ENCODE measurements at places on chromosomes 4 and X.

- DNase-seq: no peak
Measured at GRCh38 chr4:15781427-15782095, 3.4 kb downstream of the CD38 start.

DNA sequence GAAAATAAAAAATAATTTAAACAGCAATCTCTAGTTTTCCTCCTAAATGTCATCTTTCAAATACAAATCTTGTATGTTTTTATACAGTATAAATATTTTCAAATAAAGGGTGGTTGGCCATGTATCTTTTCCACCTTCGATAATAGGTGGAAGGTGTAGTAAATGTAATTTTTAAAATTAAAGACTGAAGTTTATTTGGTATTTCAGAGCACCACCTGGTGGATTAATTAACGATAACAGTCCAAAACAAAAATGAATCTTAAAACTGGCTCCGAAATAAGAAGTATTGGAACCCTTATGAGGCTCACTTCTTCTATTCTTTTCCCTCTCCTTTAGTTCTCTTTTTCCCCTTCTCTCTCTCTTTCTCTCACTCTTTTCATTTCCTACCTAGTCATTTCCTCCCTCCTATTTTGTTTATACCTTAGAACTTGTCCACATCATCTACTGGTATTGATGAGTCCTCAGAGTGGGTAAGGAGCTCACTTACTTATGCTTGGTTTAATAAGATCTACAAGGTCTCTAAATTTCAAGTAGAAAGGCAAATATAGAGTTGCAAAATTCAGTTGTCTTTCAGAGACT is 82.9 kb upstream of the EXOC1L start:
- peak; percentile 2 for DNase-seq

DNA sequence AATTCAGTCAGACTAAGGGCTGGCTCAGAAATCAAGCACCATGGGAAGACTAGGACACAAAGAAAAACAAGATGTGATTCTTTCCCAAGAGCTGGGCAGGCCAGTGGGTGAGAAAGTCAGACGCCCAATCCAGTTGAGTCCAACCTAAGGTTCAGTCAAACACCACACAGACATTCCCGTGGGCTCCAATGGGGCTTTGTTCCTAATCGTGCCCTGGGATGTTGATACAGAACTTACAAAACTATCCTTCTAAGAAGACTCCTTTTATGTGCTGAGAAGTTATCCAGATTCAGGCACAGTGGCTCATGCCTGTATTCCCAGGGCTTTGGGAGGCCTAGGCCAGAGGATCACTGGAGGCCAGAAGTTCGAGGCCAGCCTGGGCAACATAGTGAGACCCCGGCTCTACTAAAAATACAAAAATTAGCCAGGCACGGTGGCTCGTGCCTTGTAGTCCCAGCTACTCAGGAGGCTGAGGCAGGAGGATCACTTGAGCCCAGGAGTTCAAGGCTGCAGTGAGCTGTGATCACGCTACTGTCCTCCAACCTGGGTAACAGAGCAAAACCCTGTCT is 3.7 kb downstream of the BLOC1S4 start:
- no peak for DNase-seq

GRCh38 chrX:101906136-101906796 is 25.6 kb downstream of the ZMAT1 start:
- no peak for DNase-seq

- DNase-seq: no peak
Measured at GRCh38 chrX:368811-369562, 17.7 kb downstream of the PPP2R3B start.

DNA sequence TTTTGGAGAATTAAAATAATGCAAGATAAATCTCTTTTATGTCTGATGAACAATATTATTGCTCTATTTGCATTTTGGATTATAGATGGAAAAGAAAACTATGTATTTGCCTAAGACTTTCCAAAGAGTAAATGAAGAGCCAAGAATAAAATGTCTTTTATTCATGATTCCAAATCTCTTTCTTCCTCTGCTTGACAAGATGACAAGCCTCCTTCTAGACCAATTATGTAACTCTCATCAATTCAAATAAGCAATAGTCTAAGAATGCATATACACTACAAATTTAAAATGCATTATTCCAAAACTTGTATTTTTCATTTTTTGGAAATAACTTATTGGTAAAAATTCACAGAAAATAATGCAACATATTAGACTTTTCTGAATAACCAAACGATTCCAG is 377.3 kb downstream of the GASK1B start:
- DNase-seq: no peak

GRCh38 chrX:53435997-53436396 is 1.8 kb upstream of the HSD17B10 start:
- peak; percentile 73 for DNase-seq

GRCh38 chr4:156177941-156178340 is 224.3 kb upstream of the CTSO start:
- no peak for DNase-seq

GRCh38 chr4:168713253-168713652 is 216.4 kb downstream of the PALLD start:
- DNase-seq: no peak

GRCh38 chr4:62601737-62602136 is 1401.6 kb downstream of the ADGRL3 start:
- no peak for DNase-seq

DNA sequence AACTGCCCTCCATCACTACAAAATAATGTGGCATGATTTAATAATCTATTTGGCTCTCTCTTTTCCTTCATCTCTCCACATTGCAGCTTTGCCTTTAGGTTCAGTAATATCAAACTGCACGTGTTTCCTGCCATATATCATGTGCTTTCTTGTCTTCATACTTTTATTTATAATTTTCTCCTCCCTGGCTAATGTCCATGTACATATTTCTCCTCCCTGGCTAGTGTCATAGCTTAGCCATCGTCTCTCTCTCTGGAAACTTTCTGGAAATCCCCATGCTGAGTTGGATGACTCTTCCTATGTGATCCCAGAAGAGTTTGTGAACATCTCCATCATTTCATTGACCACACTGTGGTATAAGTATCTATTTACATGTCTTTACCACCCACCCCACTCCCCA is 21.3 kb upstream of the PDGFC start:
- no peak for DNase-seq

DNA sequence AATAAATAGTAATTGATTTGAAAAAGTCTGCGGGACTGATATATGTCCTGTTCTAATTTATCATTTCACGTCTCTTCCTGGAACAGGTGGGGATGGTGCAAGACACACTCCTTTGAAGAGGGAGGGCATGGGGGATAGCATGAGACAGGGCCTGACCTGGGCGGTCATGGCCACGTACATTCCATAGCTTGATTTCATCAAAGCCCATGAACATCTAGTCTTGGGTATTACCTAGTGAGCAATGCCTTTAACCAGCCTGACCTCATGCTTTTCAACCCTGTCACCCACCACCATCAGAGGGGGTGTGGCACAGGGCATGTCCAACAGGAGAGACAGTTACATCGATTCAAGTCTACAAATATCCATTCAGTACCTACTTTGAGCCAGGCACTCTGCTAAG is 52.3 kb upstream of the HOPX start:
- no peak for DNase-seq

GRCh38 chr4:106036848-106037247 is 141.6 kb downstream of the NPNT start:
- DNase-seq: no peak

DNA sequence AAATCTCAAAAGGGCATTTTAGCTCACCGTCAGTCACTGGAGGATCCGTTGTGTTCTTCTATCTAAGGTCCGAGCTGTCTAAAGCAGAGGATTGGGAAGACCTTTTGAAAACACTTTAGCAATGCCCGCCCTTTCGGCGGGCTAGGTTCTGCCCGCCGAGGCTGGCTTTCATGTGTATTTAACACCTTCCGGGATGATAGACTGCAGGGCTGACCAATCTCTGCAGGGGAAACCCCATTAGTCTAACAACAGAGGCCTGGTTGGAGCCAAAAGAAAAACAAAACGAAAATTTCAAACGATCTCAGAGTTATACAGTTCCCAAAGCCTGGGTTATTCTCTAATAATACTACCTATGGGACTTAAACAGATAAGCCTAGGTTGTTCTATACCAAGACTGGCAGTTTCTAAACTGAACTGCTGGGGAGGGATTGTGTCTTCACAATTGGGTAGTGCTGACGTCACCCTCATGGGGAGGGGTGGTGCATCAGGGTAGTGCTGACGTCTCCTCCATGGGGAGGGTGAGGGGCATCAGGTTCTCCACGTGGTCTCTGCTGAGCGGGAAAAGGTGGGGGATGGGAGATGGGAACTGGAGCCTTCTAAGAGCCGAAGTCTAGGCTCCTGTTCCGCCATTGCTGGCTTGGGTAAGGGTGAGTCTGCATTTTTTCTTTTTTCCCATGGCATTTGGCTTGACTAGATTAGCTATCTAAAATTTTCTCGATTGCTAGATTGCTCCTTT is 14.8 kb upstream of the CUL4B start:
- DNase-seq: no peak

DNA sequence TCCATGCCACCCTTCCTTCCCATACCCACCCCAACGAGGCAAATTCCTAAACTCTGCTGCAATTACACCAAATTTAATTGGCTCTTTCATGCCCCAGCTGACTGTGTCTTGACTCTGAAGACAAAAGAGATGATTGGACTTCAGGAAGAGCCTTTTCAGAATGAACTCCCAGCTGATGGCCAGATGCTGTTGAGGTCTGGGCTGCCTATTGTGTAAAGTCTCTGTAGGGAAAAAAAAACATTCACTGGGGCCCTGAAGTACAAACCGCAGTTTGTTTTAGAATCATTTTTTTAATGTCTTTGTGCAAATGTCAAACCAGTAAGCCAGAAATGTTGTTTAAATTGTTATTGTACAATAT is 174.8 kb downstream of the HHIP start:
- no peak for DNase-seq

DNA sequence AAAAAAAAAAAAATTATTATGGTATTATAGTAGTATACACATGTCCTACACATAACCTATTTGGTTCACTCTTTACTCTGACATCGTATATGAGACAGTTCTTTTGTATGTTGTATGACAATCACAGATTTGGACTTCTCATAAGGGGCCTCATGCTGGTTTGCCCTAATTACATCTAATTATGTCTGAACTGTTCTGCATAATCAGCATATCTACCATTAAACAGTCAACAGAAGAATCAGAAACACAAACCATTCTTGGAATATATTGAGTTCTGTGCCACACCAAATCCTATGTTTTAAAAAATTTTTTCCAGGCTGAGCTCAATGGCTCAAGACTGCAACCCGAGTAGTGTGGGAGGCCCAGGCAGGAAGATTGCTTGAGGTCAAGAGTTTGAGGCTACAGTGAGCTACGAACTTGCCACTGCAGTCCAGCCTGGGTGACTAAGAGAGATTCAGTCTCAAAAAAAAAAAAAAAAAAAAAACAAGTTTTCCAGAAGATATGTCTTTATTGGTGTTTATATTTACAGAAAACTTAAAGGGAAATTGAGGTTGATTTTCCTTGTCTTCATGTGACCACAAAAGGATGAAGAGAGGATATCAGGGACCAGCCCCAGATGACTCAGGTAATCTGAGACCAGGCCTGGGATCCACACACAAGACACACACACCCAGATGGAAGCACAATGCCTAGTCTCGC is 22.2 kb downstream of the TRIM61 start:
- DNase-seq: no peak

- no peak for DNase-seq
Measured at GRCh38 chrX:148774276-148774675, 273.9 kb downstream of the AFF2 start.

- DNase-seq: no peak
Measured at GRCh38 chr4:6299875-6300274, 30.2 kb downstream of the WFS1 start.

GRCh38 chrX:55014897-55015299 is 14.7 kb downstream of the APEX2 start:
- DNase-seq: no peak

DNA sequence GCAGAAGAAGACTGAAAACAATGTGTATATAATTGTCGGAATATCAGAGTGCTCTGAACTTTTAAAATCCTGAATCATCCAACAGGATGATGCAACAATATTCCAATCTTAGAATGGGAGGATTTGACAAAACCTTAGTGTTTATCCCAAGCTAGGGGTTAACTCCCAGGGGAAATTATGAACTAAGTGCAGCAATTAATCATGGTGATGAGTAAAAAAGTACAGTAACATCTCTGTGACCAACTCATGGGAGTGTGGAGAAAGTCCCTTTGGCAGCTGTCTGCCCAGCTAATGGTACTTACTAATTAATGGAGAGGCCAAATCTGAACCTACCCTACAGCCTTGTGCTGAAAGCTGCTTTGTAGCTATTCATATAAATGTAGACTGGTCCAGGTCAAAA is 257.6 kb upstream of the DDX53 start:
- no peak for DNase-seq

DNA sequence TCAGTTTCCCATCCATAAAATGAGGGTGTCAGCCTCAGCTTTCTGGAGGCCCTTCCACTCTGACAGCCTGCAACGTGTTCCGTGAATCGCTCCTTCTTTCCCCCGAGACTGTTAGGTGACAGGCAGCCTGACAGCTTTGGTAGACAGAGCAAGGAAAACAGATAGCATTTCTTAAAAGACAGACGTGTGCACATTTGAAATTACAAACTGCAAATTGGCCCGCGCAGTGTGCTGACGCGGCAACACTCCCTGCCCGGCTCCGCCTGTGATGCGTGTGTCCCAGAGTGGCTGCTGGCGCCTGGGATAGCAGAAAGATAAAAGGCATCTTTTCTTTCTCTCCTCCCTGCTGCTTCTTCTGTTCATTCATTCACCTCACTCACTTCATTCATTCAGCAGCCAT is 245.3 kb downstream of the AFAP1 start:
- no peak for DNase-seq

- DNase-seq: no peak
Measured at GRCh38 chr4:38109370-38109769, 149.2 kb downstream of the PTTG2 start.

- no peak for DNase-seq
Measured at GRCh38 chrX:7582191-7582590, 260.8 kb upstream of the VCX start.

- DNase-seq: no peak
Measured at GRCh38 chr4:682490-683172, 6.3 kb downstream of the SLC49A3 start.

DNA sequence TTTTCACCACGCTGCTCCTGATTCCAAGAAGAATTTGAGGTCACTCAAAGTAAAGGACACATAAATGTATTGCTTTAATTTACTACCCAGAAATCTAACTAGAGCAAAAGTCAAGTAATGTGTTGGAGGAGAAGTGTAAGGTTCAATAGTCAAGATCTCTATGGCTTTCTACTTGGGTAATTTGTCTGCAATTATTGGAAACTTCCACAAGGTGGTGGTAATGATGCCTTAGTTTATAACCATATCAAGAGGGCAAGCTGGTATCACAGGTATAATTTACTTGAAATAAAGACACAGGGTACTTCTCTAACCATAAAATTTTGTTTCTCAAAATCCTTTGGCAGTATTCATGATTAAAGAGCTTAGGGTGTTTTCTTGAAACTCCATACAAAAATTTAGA is 10.2 kb upstream of the GRIA3 start:
- no peak for DNase-seq

DNA sequence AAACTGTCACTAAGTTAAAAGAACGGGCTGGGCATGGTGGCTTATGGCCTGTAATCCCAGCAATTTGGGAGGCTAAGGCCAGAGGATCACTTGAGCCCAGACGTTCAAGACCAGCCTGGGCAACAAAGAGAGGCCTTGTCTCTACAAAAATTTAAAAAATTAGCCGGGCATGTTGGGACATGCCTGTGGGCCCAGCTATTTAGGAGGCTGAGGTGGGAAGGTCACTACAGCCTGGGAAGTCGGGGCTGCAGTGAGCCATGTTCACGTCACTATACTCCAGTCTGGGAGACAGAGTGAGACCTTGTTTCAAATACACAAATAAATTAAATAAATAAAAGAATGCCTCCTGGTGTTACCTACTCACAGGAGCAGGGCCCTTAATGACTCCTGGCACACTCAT is 69.5 kb downstream of the APBB2 start:
- DNase-seq: no peak
